PC-9 (cell line): ENCODE measurements at places on chromosomes 13 and 19.

- no peaks in the 10 kb centered on the region for H3K27me3 ChIP-seq
- H3K4me3 ChIP-seq = no peak overlapping the region
- DNase-seq = no peak
- H3K36me3 ChIP-seq = no peaks in the 10 kb centered on the region
- H3K4me1 ChIP-seq = no peaks in the 10 kb centered on the region
- no peak overlapping the region for H3K27ac ChIP-seq
These were observed 23.9 kb upstream of the METTL21C start for GRCh38 chr13:102718746-102719145.

DNA sequence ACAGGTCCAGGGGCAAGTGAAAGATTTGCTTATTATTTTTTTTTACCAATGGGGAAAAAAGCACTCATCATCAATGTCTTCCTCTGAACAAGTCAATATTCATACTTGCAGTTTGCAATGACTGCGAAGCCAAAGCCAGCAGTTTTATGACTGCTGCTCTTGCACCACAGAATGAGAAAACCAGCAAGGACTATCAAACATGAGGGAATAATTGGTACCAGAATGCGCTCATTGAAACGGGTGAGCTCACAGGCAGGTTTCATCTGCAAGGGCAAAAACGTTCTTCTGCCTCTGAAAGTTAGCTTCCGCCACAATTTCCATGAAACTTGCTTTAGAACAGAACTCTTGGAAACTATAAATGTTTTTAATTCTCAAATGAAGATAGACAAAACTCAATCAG lies 5.5 kb downstream of the DLEU7 start:
- H3K36me3 ChIP-seq = no peaks in the 10 kb centered on the region
- DNase-seq = no peak
- no peaks in the 10 kb centered on the region for H3K27me3 ChIP-seq
- no peak overlapping the region for H3K27ac ChIP-seq

- H3K27ac ChIP-seq = no peak overlapping the region
- H3K27me3 ChIP-seq = peaks cover 20% of the 10 kb centered on the region
- no peaks in the 10 kb centered on the region for H3K36me3 ChIP-seq
These were observed 1.8 kb upstream of the TMEM272 start for GRCh38 chr13:51846756-51847155.

- no peak for DNase-seq
- no peak overlapping the region for H3K4me3 ChIP-seq
- no peak overlapping the region for H3K27ac ChIP-seq
These were observed 52.1 kb downstream of the DACH1 start for GRCh38 chr13:71814806-71815360.

GRCh38 chr13:48562296-48563066 lies 29.6 kb upstream of the RCBTB2 start:
- DNase-seq = no peak
- no peak overlapping the region for H3K4me3 ChIP-seq
- H3K27ac ChIP-seq = no peak overlapping the region

DNA sequence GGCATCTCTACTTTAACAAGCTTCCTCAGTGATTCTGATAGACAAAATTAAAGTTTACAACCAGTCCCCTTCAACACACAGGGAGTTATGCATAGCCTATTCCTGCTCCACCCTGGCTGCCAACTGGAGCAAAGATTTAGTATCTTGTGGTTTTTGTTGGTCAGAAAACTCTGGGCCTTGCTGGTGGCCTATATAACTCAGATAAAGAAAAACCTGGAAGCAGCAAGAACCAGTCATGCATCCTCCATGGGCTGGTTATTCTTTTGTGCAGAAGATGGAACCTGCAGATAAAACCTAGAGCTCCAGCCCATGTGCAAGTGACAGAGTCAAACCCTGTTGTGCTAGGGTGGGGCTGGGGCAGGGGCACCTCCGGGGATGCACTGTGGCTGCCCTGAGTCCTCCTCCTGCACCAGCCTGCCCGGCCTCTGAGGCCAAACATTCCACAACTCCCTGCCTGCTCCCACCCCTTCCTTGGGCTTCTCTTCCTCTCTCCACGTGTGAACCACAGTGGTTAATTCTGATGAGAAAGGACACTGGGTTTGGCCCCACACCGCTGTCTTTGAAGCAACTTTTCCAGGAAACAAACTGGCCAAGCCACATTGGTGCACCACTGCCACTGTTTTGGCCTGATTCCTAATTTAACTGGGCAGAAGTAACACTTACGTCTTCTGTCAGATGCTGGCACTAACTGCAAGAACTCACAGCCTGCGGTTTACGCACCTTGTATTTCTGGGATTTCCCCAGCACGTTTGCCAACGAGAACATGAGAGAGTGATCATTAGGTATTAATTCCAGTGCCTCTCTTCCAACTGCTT lies 23.3 kb upstream of the GGACT start:
- DNase-seq = no peak
- H3K4me1 ChIP-seq = no peaks in the 10 kb centered on the region
- H3K27ac ChIP-seq = no peak overlapping the region
- H3K4me3 ChIP-seq = no peak overlapping the region
- no peaks in the 10 kb centered on the region for H3K27me3 ChIP-seq
- no peaks in the 10 kb centered on the region for H3K36me3 ChIP-seq

GRCh38 chr19:33388231-33388724 lies 14.8 kb downstream of the CEBPG start:
- no peak overlapping the region for H3K27ac ChIP-seq
- no peaks in the 10 kb centered on the region; the same call in 1 of the 2 replicates for H3K36me3 ChIP-seq
- H3K4me3 ChIP-seq = no peak overlapping the region
- no peak for DNase-seq
- H3K27me3 ChIP-seq = no peaks in the 10 kb centered on the region

- no peak overlapping the region for H3K27ac ChIP-seq
- H3K4me3 ChIP-seq = no peak overlapping the region
- H3K27me3 ChIP-seq = peaks cover 61% of the 10 kb centered on the region
- no peaks in the 10 kb centered on the region for H3K4me1 ChIP-seq
- no peaks in the 10 kb centered on the region for H3K36me3 ChIP-seq
These were observed 2.3 kb upstream of the SIGLEC12 start for GRCh38 chr19:51503896-51504295.

- H3K36me3 ChIP-seq = no peaks in the 10 kb centered on the region
- no peaks in the 10 kb centered on the region for H3K4me1 ChIP-seq
- H3K27ac ChIP-seq = no peak overlapping the region
- DNase-seq = no peak
- no peak overlapping the region for H3K4me3 ChIP-seq
- no peaks in the 10 kb centered on the region for H3K27me3 ChIP-seq
These were observed 860.7 kb upstream of the GPC6 start for GRCh38 chr13:92365904-92366303.

DNA sequence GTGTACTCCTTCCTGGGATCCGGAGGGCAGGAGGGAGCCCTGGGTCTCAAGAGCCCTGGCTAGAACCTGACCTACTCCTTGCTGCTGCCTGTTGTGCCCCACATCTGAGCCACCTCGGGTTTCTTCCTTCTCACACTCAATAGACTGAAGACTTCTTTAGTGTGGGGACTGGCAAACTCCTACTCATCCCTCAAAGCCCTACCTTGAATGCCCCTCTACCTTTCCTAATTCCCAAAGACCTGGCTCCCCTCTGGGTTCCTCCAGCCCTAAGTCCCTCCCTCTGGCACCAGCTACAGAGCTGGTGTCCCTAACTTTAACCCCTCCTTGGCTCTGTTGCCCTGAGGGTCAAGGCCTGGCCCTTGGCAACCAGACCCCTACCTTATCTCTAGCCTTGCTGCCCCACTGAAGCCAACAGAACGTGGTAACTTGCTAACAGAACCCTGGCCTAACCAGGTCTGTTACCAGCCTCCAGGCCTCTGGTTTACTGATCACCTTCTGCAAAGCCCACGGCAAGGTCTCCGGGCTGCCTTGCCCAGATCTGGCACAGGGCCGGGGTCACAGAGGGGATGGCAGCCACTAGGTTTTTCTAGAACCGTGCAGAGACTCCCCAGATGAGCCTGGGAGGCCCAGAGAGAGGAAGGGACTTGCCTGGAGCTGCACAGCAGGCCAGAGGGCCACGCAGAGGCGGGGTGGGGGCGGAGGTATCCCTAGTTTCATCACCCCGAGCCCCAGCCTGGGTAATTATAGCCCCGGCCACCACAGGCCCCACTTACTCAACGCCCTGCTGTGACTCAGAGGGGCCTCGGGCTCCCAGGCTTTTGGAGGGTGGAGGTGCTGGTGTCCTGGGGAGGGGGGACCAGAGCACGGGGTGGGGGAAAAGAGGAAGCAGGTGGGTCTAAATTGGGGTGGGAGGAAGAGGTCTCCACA lies 15.3 kb downstream of the ZBTB7A start:
- peaks cover 23% of the 10 kb centered on the region for H3K4me1 ChIP-seq
- peak overlapping the region; percentile 55; the same call in 1 of the 2 replicates for H3K4me3 ChIP-seq
- H3K36me3 ChIP-seq = peaks cover 5% of the 10 kb centered on the region; the same call in 1 of the 2 replicates
- peak; percentile 77 for DNase-seq
- no peaks in the 10 kb centered on the region for H3K27me3 ChIP-seq
- H3K27ac ChIP-seq = peak overlapping the region; percentile 99

DNA sequence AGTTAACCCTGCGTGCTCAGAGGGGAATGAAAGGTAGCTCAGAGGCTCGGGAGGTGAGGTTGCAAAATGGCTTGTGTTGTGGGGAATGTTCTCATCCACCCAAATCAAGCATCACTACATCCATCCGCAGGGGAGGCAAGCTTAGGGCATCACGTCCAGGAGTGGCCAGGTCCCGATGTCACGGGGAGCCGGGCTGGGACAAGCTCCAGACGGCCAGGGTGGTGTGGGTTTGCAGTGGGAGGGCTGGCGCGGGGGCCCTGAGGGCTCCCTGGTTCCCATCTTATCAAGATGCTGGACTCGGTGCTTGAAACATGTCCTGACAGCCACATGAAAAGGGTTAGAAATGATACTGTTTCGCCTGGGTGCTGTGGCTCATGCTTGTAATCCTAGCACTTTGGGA lies 25.8 kb downstream of the EPN1 start:
- H3K27me3 ChIP-seq = no peaks in the 10 kb centered on the region
- no peak for DNase-seq
- no peaks in the 10 kb centered on the region for H3K4me1 ChIP-seq
- H3K4me3 ChIP-seq = no peak overlapping the region

GRCh38 chr19:29945433-29945832 lies 3.4 kb downstream of the URI1 start:
- H3K4me3 ChIP-seq = no peak overlapping the region
- peaks cover 34% of the 10 kb centered on the region for H3K4me1 ChIP-seq
- H3K27me3 ChIP-seq = no peaks in the 10 kb centered on the region
- no peaks in the 10 kb centered on the region for H3K36me3 ChIP-seq
- no peak overlapping the region for H3K27ac ChIP-seq

DNA sequence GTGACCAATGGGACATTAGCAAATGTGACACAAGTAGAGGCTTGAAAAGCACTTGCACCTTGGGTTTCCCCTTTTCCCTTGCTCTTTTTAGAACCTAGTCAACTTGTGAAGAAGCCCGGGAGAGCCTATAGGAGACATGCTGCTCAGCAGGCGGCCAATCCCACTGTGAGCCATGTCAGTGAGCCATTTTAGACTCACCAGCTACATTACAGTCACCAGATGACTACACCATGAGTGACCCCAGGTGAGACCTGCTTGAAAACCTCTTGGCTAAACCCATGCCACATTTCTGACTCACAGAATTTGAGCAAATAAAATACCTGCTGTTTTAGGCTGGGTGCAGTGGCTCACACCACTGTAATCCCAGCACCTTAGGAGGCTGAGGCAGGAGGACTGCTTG lies 317.5 kb downstream of the KLF12 start:
- no peaks in the 10 kb centered on the region for H3K27me3 ChIP-seq
- no peak for DNase-seq
- no peak overlapping the region for H3K27ac ChIP-seq
- H3K4me1 ChIP-seq = no peaks in the 10 kb centered on the region
- no peak overlapping the region for H3K4me3 ChIP-seq

- H3K4me1 ChIP-seq = peaks cover 65% of the 10 kb centered on the region
- DNase-seq = peak; percentile 66
- no peaks in the 10 kb centered on the region for H3K27me3 ChIP-seq
- peak overlapping the region; percentile 95 for H3K27ac ChIP-seq
- peaks cover 21% of the 10 kb centered on the region; the same call in 1 of the 2 replicates for H3K36me3 ChIP-seq
These were observed 64.2 kb downstream of the ARHGAP35 start for GRCh38 chr19:46924874-46925547.

DNA sequence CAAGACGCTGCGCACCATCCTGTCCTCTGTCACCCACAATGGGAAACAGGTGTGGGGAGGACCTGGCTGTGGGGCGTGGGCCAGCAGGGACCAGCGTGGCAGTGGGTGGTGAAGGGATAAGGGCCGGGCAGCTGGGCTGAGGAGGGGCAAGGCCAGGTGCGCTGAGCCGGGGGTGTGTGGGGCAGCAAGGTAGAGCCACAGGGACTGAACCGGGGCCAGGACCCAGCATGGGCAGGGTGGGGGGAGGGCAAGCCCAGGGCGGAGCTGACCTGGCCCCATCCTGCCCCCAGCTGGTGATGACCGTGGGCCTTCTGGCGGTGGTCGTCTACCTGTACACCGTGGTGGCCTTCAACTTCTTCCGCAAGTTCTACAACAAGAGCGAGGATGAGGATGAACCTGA lies 37.7 kb downstream of the MAP4K1 start:
- H3K36me3 ChIP-seq = no peaks in the 10 kb centered on the region
- no peak overlapping the region for H3K27ac ChIP-seq
- no peak overlapping the region for H3K4me3 ChIP-seq

GRCh38 chr19:30898353-30899103 lies 450.7 kb downstream of the TSHZ3 start:
- H3K27ac ChIP-seq = no peak overlapping the region
- no peaks in the 10 kb centered on the region for H3K36me3 ChIP-seq
- H3K27me3 ChIP-seq = peaks cover 15% of the 10 kb centered on the region; the same call in 1 of the 2 replicates
- H3K4me1 ChIP-seq = no peaks in the 10 kb centered on the region
- H3K4me3 ChIP-seq = no peak overlapping the region

DNA sequence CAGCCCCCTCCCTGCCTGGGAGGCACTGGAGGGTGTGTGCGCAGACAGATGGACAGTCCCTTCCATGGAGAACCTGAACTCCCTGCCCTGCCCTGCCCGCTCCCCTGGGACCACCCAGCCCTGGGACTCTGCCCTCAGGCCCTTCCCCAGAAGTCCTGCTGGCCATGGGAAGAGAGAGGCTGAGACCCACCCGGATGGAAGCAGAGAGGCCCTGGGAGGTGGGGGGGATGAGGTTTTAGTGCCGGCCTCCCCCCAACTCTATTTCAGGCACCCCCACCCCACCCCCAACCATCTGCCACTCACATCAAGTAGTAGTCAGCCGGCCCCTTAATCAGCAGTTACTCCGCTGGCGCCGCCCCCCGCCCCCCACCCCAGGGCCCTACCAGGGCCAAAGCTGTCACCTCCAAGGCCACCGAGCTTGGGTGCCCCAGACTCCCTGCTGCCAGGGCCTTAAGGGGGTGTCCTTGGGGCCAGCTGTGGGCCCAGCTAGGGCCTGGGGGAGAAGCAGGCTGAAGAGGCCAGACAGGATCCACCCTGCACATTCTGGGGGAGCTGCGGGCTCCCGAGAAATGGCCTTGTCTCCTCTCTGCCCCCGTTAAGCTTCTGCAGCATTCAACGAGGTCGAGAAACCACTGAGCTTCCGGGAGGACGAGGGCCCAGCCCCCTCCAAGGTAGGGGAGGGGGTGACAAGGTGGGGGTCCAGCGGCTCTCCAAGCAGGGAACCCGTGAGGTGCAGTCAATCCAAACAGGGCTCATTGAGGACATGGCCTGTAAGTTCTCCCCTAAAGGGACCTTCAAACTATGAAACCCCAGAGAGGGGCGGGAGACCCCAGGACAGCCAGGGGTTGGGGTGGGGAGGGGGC lies 17.4 kb downstream of the NMRK2 start:
- no peaks in the 10 kb centered on the region for H3K36me3 ChIP-seq
- no peak overlapping the region for H3K4me3 ChIP-seq
- no peak for DNase-seq
- no peaks in the 10 kb centered on the region for H3K4me1 ChIP-seq
